Aorta (tissue), 5 donors: ENCODE measurements at places on chromosomes 16 and 17. TPM values are rescaled to one million over a fixed set of nuclear protein-coding genes. Genes with fewer than 3 reads are reported as not detected.
A peak's percentile ranks its signal among the peaks of the same experiment; 100 is the strongest.

- DNase-seq, result no peak
Observed at GRCh38 chr17:52837492-52837891, 679.0 kb upstream of the CA10 start.

ZFPM1 gene
- total RNA-seq, result 8.8 TPM

C16orf74 gene
- total RNA-seq, result not detected

NXPH3 gene
- total RNA-seq, result 72.0 TPM

IGSF6 gene
- 7.2 TPM for total RNA-seq

ZNF23 gene
- 10.0 TPM for total RNA-seq

- peak; percentile 86 for DNase-seq
Observed at GRCh38 chr17:333626-334396, 18.8 kb downstream of the RPH3AL start.

DNA sequence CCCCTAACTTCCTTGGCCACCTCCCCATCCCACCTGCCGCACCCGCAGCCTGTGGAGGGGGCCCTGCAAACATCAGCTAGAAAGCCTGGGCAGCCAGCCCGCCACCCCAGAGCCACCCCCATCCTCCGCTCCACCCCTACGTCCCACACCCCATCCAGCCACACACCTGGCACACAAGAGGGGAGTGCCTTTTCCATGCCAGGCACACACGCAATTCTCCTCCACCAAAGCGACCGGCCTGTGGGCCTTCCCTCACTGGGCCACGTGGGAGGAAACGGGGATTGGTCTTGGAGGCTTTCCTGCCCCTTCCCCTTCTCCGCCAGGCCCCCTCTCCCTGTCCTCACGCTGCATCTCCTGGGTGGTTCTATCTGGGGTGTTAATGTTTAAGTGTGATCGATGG, 48.7 kb upstream of the TNRC6C start:
- peak; percentile 9 for DNase-seq

GRCh38 chr17:77433385-77434135, 292.8 kb downstream of the SEC14L1 start:
- no peak for DNase-seq

TNFSF13 gene
- 17.7 TPM for total RNA-seq

CCL17 gene
- 0.94 TPM for total RNA-seq

ASPA gene
- 6.6 TPM for total RNA-seq

DNA sequence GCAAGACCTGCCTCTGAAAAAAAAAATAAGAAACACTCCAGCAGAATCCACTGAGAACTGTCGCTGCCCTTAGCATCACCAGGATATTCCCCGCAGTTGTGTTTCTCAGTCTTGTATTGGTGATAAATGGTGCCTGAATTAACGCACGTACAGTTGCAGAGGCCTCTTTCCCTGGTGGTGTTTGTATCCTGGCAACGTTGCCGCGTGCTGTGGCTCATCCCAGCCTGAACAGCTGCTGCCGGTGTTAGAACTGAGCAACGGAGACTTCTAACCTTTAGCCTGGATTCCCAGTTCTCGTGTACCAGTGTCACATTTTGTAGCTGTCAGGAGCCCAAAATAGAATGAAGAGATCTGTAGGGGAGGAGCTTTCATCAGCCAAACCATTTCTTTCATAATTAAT, 4.8 kb downstream of the MLYCD start:
- no peak for DNase-seq

GRCh38 chr16:53111078-53111791, 56.4 kb downstream of the CHD9 start:
- no peak for DNase-seq

DNA sequence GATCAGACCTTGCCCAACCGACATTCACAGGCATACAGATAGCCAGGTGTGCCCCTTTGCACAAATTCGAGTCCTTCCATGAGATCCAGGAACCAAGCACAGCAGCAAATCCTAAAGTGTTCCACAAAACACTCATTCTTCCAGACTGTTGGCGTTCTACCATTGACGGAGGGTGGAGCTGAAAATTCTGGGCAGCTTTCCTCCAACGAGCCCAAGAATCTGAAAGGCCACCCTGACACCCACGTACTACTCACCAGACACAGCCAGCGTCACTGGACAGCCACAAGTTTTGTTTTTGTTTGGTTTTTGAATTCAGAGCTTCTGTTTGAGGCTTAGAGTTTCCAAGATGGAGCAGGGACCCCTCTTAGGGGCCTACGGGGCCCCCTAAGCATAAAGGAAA, 83.8 kb downstream of the PMP22 start:
- DNase-seq, result no peak

TCAP gene
- total RNA-seq, result 1.9 TPM

DNA sequence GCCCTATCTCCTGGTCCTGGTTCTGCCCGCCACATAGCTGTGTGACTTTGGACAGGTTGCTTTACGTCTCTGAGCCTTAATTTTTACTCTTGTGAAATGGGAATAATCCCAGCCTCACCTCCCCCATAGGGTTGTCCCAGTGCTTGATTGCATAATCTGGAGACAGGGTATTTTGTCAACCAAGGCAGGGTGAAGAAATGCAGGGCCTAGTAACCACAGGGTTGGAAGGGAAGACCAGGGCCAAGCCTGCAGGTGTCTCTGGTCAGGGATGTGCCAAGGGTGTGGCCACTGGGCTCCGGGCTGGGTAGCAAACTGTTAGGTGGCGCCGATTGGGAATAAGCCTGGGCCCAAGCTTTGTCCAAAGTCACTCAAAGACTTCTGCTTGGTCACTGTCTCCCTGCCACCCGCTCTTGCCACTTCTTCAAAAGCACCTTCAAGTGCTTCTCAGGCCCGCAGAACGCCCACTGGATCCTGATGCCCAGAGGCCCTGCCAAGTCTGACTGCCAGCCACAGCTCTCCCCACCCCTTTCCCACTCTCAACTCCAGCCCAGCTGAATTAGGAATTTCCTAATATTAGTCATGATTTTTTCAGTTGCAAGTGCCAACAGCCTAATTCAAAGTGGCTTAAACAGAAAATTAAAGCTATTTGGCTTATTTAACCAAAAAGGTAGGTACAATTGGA, 20.6 kb upstream of the COL1A1 start:
- peak; percentile 92 for DNase-seq

EMC6 gene
- total RNA-seq, result 19.2 TPM

SCO1 gene
- 24.4 TPM for total RNA-seq

DNA sequence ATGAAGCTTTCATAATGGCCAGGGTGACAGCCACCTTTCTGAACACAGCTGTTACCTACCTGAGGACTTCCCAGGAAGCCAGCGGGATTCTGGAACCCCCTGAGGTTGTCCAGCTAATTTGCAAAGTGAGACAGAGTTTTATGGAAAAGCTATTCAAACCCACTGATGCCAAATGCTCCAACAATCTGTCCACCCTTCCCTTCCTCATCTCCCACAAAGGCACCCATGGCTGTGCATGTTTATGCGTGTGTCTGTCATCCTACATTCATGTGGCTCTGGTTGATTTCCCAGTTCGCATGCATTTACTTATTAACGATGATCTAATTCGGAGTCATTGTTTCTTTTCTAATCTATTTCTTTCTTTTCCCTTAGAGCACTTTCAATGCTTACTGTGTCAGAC, 217.1 kb downstream of the SLC39A11 start:
- no peak for DNase-seq

DNA sequence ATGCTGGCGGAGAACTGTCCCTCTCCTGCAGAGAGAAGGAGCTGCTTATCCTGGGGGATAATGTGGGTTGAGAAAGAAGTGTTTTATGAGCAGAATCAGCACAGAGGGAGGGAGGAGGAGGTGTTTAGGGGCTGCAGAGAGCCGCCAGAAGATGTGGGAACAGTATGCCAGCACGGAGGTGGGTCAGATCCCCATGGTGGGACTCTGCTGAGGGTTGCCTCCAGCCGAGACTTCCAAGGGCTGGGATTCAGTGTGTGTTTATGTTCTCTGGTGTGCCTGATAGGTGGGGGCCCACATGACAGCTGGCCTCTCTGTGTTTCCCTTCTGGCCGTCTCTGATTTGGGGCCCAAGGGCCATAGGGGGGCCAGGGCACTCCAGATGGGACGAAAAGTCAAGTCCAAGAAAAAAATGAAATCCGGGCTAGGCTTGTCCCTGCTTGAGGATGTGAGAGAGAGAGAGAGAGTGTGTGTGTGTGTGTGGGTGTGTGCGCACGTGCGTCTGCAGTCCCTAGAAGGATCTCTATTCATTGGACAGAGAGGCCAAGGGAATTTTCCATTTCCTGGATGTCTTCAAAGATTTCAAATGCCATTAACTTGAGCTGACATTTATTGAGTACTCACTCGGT, 21.6 kb downstream of the PRKCB start:
- DNase-seq, result no peak

- DNase-seq, result no peak
Observed at GRCh38 chr16:79593074-79593531, 7.4 kb downstream of the MAF start.

DNA sequence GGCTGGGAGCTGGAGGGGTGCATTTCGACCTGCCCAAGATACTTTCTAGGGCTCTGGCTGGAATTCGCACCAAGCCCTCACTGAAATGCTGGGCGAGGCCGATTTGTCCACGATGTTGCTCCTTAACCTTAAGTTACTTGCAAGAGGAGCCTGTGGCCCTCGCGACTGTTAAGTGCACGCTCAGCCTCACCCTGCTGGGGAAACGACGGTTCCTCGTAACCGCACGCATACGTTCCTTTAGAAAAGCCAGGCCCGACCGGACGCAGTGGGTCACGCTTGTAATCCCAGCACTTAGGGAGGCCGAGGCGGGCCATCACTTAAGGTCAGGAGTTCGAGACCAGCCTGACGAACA, 607 bp upstream of the NCOR1 start:
- no peak for DNase-seq

CDIP1 gene
- total RNA-seq, result 23.6 TPM

DNA sequence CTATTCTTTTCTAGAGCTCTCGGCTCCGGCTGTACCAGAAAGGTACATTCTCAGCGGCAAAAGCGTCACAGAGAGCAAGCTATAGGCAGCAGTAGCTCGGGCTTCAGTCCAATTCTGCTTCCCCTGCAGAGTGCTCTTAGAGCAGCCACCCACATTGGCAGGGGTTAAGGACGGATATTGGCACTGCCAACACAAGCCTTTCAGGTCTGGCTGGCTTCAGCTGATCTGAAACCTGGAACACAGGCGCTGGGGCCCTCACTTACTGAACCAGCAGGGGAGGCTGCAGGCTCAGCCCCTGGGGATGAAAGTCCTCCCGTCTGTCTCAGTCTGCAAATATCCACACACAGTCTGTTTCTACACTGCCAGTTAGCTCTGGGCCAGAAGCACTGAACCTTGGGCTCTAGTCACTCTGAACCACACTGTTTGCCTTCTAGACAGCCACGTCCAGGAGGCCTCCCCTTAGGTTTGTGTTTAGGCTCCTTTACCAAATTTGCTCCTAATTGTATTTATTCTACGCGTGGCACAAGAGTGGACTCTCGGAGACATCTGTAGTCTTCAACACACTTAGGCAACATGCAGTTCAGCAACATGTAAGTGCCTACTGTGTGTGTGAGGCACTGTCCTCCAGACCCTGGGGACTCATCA, 40.1 kb downstream of the HIC1 start:
- peak; percentile 80 for DNase-seq

GRCh38 chr17:77264617-77265230, 124.0 kb downstream of the SEC14L1 start:
- DNase-seq, result no peak

TMEM170A gene
- total RNA-seq, result 21.5 TPM

ZNF597 gene
- 3.2 TPM for total RNA-seq

- DNase-seq, result peak; percentile 92
Observed at GRCh38 chr16:1097800-1098199, 1.8 kb upstream of the C1QTNF8 start.

DNA sequence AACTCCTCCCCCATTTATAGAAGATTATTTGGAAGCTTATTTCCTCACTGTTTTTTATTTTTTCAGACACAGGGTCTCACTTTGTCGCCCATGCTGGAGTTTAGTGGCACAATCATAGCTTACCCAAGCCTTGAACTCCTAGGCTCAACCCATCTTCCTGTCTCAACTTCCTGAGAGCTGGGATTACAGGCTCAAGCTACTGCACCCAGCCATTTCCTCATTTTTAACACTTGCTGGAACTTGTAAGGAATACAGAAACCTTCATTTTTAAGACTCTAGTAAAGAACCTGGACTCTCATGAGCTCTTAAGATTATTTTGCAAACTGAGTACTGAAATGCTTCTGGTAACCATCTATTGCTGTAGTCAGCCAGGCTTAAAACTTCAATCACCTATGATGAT, 29.9 kb downstream of the KANSL1 start:
- no peak for DNase-seq

LPO gene
- total RNA-seq, result not detected

DNA sequence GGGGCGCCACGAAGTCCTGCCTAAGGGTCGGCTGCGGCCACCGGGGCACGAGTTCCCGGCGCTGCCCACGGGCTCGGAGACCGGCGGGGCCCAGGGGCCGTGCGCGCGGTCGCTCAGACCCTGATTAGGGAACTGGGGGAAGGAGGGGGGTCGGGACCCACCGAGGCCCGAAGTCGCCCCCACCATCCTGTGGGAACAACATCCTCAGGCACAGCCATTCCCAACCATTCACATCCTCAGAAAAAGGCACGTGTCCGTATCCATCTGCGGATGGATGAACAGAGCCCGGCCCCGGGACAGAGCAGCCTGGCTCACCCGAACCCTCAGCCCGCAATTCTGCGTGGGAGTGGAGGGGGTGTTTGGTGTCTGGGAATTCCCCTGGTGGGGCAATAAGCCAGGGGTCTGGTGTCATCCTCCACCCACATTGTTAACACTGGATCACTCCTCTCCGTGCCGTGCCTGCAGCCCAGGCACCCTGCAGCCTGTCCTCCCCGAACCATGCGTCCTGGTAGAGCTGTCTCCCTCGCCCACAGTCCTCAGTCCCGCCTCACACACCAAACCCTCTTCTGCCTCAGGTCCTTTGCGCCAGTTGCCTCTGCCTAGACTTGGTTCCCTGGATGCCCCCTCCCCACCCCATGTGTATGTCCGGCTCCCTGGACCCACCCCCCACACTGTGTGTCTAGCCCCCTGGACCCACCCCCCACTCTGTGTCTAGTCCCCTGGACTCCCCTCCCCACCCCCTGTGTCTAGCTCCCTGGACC, 789 bp upstream of the CCDC57 start:
- peak; percentile 68 for DNase-seq
